ENCODE measurements at places on chromosomes 2 and 18.

GRCh38 chr2:177740700-177741099 lies 331.9 kb downstream of the PDE11A start:
- DNase-seq: peak; percentile 22

DNA sequence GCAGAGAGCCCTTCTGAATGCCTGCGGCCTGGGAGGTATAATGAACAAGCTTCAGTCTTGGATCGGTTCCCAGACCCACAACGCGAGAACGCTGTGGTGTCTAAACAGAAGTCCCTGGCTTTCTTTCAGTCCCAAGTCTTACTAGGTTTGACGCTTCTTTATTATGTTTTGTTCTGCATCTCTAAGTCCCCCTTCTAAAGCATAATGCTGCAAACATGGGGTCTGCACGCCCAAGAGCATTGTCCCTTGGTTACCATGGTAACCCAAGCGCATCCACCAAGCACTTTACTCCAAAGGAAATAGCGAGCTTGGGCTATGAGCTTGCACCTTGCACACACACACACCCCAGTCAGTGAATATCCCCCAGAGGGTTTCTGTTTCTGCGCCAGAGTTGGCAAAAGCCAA lies 193.7 kb downstream of the INO80D start:
- DNase-seq: no peak

- DNase-seq: no peak
Measured at GRCh38 chr2:182101263-182101662, 115.6 kb downstream of the PPP1R1C start.

GRCh38 chr2:108823286-108823685 lies 36.7 kb downstream of the CCDC138 start:
- no peak for DNase-seq

- peak; percentile 12 for DNase-seq
Measured at GRCh38 chr2:210991107-210991506, 434.7 kb downstream of the CPS1 start.
